ENCODE measurements at places on chromosomes 11 and 22.

GRCh38 chr11:47565340-47566148 is at the start of gene PTPMT1:
PTPMT1 (plus strand) TSS chr11:47565599; CDS start chr11:47565623, 24 bp downstream.
- peak; percentile 78 for DNase-seq
- peak within 1 kb of the TSS; percentile 62 for H3K27ac ChIP-seq
- H3K4me3 ChIP-seq, result peak within 1 kb of the TSS; percentile 79
- H3K36me3 ChIP-seq, result no peaks in the 10 kb centered on the region
- no peaks in the 10 kb centered on the region for H3K4me1 ChIP-seq
- H3K27me3 ChIP-seq, result no peaks in the 10 kb centered on the region

DNA sequence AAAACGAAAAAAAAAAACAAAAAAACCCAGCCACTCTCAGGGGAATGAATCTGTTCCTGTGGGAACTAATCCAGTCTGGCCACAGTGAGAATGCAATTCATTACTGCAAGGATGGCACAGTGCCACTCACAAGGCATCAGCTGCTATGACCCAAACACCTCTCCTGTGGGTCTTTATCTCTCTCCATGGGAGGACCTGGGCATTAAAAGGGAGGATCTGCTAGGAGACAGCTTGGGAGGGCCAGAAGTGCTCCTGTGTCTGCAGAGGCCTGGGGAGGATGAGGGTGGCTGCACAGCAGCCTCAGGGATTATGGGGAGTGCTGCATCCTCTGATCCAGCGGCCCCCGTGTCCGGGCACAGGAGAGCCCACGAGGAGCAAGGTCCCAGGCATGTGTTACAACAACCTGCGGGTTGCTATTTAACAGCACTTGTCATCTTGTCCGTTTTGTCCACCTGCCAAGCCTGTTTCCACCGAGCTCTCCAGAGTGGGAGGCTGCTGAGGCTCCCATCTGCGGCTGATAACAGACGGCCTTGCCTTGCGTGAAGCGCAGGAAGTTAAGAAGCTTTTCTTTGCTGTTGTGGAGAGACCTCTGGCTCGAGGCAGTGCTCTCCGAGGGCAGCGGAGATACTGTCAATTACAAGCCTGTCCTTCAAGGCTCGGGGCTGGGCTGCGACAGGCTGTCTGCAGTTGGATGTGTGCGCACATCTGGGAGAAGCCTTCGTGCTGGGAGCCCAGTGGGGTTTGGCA is 97.7 kb downstream of the NXPE2 start:
- no peaks in the 10 kb centered on the region for H3K4me1 ChIP-seq
- H3K36me3 ChIP-seq, result no peaks in the 10 kb centered on the region
- DNase-seq, result no peak
- H3K27ac ChIP-seq, result no peak overlapping the region

DNA sequence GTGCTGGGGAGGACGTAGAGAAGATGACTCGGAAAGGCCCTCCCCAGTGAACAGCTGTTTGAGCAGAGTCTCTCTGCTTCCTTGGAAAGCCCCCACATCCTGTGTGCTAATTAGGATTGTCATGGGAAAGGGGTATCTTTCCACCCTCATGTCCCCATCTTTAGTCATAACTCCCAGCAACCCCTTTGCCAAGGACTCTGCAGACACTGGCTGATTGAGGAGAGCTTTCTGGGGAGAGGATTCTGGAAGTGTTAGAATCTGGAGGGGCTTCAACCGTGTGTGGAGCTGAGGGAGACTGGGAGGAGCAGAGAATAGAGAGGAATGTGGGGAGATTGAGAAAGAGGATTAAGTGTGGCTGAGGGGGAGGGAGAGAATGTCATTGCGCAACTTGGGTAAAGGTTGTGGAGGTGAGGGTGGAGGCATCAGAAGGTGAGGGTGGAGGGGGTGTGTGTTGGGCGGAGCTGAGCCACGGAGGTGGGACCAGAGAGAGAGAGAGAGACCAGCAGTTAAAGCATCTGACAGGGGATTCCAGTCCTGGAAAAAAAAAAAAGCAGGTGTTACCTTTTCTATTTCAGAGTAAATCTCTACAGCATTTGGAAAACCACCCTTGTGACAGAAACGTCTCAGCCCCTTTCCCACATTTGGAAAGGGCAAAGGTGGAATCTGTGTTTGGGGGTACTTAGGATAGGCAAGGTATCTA is 2.2 kb downstream of the DTX4 start:
- peak overlapping the region; percentile 59 for H3K27ac ChIP-seq
- DNase-seq, result peak; percentile 56
- H3K27me3 ChIP-seq, result no peaks in the 10 kb centered on the region
- no peaks in the 10 kb centered on the region for H3K4me1 ChIP-seq
- H3K4me3 ChIP-seq, result no peak overlapping the region
- no peaks in the 10 kb centered on the region for H3K36me3 ChIP-seq

- H3K27me3 ChIP-seq, result no peaks in the 10 kb centered on the region
- no peak overlapping the region for H3K4me3 ChIP-seq
- DNase-seq, result no peak
- no peak overlapping the region for H3K27ac ChIP-seq
Measured at GRCh38 chr22:30989474-30989873, 20.4 kb downstream of the TUG1 start.

DNA sequence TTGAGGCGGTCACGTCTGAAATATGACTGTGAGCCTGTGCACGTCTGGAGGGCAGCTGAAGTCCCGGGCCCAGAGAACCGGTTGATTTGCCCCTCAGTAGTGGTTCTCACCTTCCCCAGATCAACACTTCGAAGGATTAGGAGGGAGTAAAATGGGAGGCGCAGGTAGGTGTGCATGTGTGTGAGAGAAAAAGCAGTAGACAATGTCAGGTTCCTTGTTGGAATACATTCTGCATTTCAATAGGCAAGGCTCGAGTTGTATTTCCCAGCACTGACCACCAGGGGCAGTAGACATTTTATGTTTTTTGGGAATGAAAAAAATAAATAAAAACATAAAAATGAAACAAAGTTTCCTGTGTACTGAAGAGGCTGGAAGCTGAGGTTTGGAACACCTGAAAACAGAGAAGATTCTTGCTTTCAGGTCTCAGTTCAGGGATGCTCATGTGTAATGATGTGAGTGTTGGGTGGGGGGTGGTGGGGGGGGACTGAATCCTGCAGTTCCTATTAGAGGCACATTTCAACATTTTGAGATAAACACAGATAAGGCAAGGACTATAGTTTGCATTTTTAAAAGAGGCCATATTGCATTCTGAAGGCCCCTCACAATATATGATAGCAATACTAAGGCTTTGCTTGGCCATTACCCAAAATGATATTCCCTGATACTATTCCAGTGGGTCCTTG is 333.9 kb downstream of the CADM1 start:
- no peak overlapping the region for H3K4me3 ChIP-seq
- H3K36me3 ChIP-seq, result no peaks in the 10 kb centered on the region
- no peak overlapping the region for H3K27ac ChIP-seq
- no peaks in the 10 kb centered on the region for H3K27me3 ChIP-seq
- no peaks in the 10 kb centered on the region for H3K4me1 ChIP-seq
- DNase-seq, result no peak

DNA sequence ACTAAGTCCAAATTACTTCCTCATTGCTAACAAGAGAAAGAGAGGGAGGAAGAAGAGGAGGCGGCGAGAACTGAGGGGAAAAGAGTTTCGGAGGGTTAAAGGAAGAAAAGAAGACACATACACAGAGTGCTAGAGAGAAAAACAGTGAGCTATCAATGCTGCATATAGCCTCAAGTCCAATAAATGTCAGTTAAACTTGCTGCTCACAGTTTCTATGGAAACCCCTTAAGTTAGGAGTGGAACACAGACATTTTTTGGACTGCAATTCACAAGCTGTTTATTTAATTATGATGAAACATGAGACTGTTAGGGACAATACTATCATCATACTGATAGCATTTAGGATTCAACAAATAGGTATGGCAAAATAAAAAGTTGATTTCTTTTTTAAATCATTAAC is 1320.4 kb downstream of the LRRC4C start:
- no peak for DNase-seq
- no peak overlapping the region for H3K4me3 ChIP-seq
- no peaks in the 10 kb centered on the region for H3K27me3 ChIP-seq
- H3K27ac ChIP-seq, result no peak overlapping the region
- no peaks in the 10 kb centered on the region for H3K4me1 ChIP-seq

GRCh38 chr22:32802237-32802765 is 796 bp downstream of the TIMP3 start:
- no peaks in the 10 kb centered on the region for H3K4me1 ChIP-seq
- no peak for DNase-seq
- no peaks in the 10 kb centered on the region for H3K36me3 ChIP-seq
- peaks cover 5% of the 10 kb centered on the region for H3K27me3 ChIP-seq

- no peaks in the 10 kb centered on the region for H3K36me3 ChIP-seq
- no peak overlapping the region for H3K4me3 ChIP-seq
- no peaks in the 10 kb centered on the region for H3K27me3 ChIP-seq
- H3K4me1 ChIP-seq, result no peaks in the 10 kb centered on the region
- H3K27ac ChIP-seq, result no peak overlapping the region
- no peak for DNase-seq
Measured at GRCh38 chr11:8296872-8297271, 33.2 kb upstream of the LMO1 start.

- no peak for DNase-seq
- H3K4me1 ChIP-seq, result no peaks in the 10 kb centered on the region
- H3K4me3 ChIP-seq, result no peak overlapping the region
- H3K36me3 ChIP-seq, result peaks cover 21% of the 10 kb centered on the region
- H3K27me3 ChIP-seq, result no peaks in the 10 kb centered on the region
- H3K27ac ChIP-seq, result no peak overlapping the region
Measured at GRCh38 chr11:18330921-18331320, 8.6 kb downstream of the GTF2H1 start.

DNA sequence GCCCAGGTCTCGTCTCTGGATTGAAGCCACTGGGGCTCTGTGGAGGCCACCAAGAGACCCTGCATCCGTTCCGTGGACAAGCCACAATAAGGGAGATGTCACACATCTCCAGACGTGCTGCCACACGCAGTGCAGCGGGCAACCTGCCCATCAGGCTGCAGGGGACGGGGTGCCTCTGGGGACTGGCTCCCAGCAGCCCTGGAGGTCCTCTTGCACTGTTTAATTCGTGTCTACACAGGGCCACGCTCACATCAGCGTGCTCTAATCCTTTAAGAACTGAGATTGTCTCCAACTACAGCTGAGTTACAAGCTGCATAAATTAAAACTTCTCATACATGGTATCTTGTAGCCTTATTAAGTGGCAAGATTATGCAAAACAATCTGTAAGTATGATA is 1232.2 kb downstream of the BRD1 start:
- H3K4me3 ChIP-seq, result no peak overlapping the region
- no peak overlapping the region for H3K27ac ChIP-seq
- H3K4me1 ChIP-seq, result no peaks in the 10 kb centered on the region
- no peak for DNase-seq

- DNase-seq, result no peak
- H3K27me3 ChIP-seq, result no peaks in the 10 kb centered on the region
- peaks cover 9% of the 10 kb centered on the region for H3K4me1 ChIP-seq
- no peak overlapping the region for H3K4me3 ChIP-seq
Measured at GRCh38 chr11:74770456-74770855, 21.8 kb downstream of the RNF169 start.

- DNase-seq, result no peak
- peak overlapping the region; percentile 82 for H3K27ac ChIP-seq
- no peaks in the 10 kb centered on the region for H3K36me3 ChIP-seq
- peaks cover 17% of the 10 kb centered on the region for H3K4me1 ChIP-seq
- H3K4me3 ChIP-seq, result peak overlapping the region; percentile 85
Measured at GRCh38 chr22:26673486-26673885, 16.1 kb downstream of the MIAT start.

- no peak overlapping the region for H3K4me3 ChIP-seq
- H3K4me1 ChIP-seq, result no peaks in the 10 kb centered on the region
- no peak overlapping the region for H3K27ac ChIP-seq
Measured at GRCh38 chr22:24353121-24353520, 74.3 kb upstream of the ADORA2A start.

- H3K27ac ChIP-seq, result no peak overlapping the region
- no peaks in the 10 kb centered on the region for H3K36me3 ChIP-seq
- H3K27me3 ChIP-seq, result no peaks in the 10 kb centered on the region
- DNase-seq, result no peak
- peaks cover 16% of the 10 kb centered on the region for H3K4me1 ChIP-seq
Measured at GRCh38 chr11:22084564-22084963, 108.3 kb upstream of the ANO5 start.

DNA sequence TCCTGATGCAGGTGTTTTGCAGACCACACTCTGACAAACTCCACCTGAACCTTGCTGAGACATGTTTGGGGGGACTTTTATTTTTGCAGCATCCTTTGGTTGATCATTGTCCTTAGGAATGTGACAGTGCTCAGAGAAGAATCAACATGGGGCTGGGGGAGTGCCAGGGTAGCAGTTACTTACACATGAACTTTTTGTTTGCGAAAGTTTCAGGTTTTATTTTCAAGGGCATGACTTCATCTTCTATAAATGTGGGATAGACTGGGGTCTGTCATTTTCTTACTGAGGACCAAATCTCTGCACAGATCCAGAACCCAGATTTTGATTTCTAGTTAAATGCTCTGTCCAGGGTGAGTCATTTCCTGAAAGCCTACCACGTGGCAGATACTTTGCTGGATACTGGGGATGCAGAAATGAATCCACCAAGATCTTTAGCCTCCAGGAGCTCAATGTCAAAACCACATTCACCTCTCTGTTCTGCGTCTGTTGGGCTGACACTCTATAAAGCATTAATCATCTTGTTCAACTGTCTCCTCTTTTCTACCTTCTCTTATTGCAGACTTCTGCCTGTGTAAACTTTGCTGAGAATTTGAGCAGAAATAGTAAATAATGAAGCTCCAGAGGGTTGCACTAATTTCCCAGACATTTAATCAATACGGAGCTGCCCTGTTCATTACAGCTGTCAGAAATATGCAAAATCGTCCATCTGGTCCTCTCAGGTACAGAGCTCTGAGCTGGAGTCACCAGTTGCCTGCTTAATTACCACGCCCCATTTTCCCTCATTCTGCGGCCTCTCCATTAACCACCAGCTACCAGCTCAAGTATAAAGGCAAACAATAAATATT is 387.9 kb downstream of the MIAT start:
- no peak overlapping the region for H3K27ac ChIP-seq
- DNase-seq, result peak; percentile 26

DNA sequence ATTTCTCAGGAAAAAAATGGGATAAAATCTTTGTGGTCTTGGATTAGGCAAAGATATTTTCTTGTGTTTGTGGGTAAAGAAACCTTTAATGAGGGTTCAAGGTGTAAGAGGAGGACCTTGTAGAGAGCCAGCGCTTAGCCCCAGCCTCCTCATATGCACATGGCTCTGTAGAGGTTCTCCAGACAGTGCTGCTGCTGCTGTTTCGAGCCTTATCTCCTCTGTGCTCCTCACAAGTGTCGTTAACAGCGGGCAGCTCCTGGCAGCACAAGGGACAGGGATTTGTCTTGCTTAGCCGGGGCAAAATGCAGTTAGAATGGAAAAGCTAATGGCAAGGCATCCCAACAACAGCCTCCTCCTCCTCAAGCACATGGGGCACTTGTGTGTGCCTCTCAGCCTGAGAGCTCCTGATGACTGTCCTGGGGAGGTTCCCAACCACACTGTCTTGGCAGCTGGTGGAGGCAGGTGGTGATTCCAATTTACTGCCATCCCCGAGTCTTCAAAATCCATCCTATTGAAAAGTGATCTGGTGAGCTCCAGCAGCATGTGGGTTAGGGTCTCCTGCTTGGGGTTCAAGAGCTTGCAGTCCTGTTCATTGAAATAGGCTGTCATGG is 7.6 kb upstream of the MSANTD2 start:
- no peak overlapping the region for H3K4me3 ChIP-seq
- no peak overlapping the region for H3K27ac ChIP-seq
- H3K27me3 ChIP-seq, result no peaks in the 10 kb centered on the region
- H3K4me1 ChIP-seq, result no peaks in the 10 kb centered on the region
